SK-N-MC (cell line): ENCODE measurements at places on chromosomes 3 and 15.

- no peak for DNase-seq
These were observed 1.6 kb downstream of the SPRED1 start for GRCh38 chr15:38254051-38254883.

GRCh38 chr3:187946981-187947380 lies 201.7 kb upstream of the BCL6 start:
- no peak for DNase-seq

DNA sequence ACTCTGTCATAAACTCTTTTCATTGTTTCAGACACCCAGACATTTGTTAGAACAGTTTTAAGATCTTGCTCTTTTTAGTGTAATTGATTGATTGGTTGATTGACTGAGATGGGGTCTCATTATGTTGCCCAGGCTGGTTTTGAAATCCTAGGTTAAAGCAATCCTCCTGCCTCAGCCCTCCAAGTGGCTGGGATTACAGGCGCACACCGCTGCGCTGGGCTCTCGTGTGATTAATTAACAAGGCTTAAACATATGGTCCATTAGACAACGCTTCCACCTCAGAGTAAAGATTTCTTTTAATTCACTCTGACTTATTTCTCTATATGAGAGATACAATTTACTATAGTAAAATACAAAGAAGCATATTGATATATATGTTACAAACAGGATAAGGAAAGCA lies 114.0 kb upstream of the C2CD4B start:
- DNase-seq: no peak

DNA sequence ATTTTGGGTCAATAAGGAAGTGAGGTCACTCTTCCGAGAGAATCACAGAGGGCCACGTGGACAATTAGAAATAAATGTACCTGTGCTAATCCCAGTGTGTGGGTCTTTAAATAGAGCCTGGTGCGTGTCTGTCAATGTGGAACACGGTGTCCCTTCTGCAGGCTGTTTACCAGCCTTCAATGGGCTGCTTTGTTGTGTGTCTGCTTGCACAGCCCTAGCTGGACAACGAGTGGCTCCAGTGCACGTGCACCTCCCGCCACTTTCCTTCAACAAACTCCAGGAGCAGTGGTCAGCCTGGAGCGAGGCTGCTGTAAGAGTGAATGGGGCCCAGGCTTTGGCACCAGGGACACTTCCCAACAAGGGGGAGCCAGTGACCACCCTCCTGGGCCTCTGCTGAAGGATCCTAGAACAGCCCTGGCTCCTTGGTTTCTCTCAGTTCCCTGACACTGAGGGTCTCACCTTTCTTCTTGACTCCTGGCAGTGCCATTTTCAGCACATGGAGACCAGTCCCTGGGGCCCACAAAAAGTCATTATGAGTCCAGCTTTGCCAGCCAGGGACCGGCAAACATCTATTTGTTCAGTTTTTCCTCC lies 76.1 kb downstream of the ISG20 start:
- no peak for DNase-seq

- no peak for DNase-seq
These were observed 247.2 kb upstream of the LRRN1 start for GRCh38 chr3:3551981-3552380.

- DNase-seq: no peak
These were observed 7.7 kb downstream of the SKIC8 start for GRCh38 chr15:78291698-78292097.

DNA sequence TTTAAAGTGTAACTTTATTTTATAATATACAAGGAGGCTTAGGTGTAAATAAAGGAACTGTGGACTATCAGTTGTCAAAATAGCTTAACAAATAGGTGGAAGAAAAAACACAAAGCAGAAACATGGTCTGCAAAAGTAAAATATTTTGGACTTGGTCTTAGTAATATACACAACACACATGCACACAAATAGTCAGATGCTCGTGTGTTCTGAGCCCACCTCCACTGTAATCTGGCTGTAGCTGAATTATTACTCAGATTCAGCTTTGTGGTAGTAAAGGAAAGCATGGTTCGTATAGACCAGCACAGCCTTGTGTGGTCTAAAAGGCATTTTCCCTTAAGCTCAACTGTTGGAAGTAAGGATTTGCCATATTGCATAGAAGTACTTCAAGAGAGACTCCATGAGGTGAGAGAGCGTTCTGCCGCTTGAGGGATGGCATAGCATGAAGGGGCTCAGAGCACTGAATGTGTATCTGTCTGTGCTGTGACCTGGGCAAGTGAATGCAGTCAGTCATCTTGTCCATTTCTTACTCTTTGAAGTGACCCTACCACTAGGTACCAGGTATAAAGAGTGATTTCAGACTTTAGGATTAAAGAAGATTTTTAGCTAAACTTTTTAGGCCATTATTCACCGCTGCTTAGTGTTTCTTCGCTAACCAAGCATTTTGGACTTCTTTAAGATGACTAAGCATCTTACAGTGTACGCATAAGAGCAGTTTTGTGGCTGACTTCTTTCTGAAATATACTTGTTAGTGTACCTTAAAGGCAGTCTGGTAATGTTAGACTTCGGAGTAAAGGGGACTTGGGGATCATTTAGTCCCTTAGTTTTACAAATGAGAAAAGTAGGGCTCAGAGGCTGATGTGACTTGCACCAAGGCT lies 15.2 kb downstream of the TPM1 start:
- DNase-seq: no peak

DNA sequence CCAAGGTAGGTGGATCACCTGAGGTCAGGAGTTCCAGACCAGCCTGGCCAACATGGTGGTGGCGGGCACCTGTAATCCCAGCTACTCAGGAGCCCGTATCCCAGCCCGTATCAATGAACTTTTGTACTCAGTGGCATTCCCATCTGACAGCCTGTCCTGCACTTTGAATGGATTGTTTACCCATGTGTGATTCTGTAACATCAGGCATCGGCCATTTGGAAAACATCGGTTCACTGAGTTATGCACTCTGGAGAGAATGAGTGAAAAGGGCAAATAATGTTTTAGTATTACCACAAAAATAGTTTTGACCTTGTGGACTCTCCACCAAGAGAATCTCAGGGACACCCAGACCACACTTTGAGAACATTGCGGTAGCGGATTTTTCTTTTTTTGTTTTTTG lies 13.6 kb downstream of the KLHL25 start:
- no peak for DNase-seq

- DNase-seq: no peak
These were observed 8.6 kb downstream of the NT5DC2 start for GRCh38 chr3:52524752-52525679.

DNA sequence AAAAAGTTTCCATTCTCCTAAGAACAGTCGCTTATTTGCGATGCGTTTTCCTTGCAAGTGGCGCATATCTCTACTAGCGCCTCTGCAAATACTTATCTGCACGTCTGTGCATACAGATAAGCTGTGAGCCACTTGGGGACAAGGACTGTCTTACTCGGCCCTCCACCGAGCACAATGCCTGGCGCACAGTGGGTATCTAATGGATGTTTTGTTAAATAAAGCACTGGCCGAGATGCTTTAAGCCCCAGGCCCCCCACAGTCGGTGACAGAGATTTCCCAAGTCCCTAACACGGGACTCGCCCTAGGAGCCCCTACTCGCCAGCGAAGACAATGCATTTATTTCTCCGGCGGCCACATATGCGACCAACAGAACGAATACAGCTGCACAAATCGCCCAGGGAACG lies 503 bp downstream of the HLTF start:
- DNase-seq: peak; percentile 40

- no peak for DNase-seq
These were observed 20.2 kb upstream of the SLC6A20 start for GRCh38 chr3:45816544-45816943.

GRCh38 chr3:166085164-166085856 lies 248.1 kb upstream of the BCHE start:
- DNase-seq: no peak

DNA sequence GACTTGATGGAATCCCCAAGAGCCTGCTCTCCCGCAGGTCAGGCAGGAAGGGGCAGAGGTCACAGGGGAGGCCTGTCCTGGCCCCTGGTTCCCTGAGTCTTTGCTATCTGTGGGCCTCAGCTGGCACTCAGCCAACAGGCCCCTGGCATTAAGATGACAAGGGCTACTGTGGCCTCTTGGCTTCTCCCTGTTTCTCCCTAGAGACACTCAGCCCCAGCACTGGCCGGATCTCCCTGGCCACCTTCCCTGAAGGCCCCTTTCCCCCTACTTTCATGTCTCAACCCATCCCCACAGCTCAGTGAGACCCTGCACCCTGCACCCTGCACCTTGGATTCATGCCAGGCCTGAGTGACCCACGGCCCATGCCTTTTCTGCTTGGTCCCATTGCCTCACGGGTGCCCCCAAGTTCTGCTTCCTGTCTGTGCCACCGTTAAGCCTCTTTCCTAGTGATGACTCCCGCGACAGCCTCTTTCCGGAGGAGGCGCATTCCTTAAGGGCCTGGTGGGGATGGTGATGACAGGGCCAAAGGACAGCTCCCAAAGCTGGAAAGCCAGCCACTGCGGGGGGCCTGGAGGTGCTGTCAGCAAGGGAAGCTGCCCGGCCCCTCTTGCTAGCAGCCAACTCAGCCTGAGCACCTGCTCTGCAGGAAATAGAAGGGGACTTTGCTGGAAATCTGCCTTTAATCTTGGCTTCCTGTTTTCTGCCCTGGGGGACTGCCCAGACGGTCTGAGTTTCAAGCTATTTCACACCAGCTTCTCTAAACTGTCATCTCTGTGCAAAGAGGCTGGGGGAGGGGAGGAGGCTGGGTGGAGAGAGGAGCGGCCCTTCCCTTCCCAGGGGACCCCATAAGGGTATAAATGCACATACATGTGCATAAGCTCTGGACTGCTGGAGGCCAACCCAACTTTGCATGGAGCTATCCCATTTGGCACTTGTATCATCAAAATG lies 4.8 kb upstream of the CSK start:
- DNase-seq: no peak

- DNase-seq: no peak
These were observed 207.9 kb downstream of the ZIC1 start for GRCh38 chr3:147616998-147617619.

- DNase-seq: no peak
These were observed 426 bp downstream of the CBLB start for GRCh38 chr3:105868431-105868741.

DNA sequence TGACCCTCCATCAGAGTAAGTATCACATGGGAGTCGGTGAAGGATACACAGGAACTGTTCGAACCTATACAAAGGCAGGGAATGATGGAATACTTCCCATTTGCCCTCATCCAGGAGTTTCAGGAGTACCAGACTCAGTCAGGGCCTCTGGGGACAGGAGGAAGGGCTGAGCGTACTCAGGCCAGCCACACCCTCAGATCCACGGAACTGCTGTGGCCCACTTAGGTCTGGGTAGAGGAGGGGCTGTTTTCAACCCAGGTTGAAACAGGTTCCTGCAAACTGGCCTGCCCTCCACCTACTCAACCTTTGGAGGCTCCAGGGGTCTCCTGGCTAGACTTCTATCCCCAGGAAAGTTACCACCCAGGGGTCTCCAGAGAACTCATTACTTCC lies 6.7 kb upstream of the IGDCC3 start:
- DNase-seq: no peak

GRCh38 chr3:195411836-195412235 lies 31.0 kb downstream of the ACAP2 start:
- DNase-seq: no peak
